Stimulated activated CD8-positive, alpha-beta memory T cell treated with anti-CD3 and anti-CD28 coated beads, Interleukin-7, amount 100 ng/mL, for 1 hour (primary cell): ENCODE measurements at places on chromosomes 11 and 22.

- no peak for DNase-seq
These were observed 1.4 kb downstream of the MYOD1 start for GRCh38 chr11:17720796-17721171.

GRCh38 chr22:31206896-31207687 lies 5.0 kb upstream of the LIMK2 start:
- DNase-seq: no peak

DNA sequence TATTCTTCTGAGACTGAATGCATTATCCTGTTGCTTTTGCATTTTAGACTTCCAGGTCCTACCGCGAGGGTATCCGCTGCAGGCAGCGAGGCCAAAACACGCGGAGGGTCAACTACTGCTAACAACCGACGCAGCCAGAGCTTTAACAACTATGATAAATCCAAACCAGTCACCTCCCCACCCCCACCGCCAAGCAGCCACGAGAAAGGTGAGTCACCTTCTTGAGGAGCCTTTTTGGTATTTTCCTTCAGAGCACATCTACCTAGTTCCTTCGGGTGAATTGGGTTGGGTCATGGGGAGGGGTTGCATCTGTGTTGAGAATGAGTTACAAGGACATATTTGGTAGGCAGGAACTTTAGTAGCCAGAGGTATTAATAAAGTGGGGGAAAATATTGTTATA lies 179.8 kb downstream of the NAV2 start:
- no peak for DNase-seq

DNA sequence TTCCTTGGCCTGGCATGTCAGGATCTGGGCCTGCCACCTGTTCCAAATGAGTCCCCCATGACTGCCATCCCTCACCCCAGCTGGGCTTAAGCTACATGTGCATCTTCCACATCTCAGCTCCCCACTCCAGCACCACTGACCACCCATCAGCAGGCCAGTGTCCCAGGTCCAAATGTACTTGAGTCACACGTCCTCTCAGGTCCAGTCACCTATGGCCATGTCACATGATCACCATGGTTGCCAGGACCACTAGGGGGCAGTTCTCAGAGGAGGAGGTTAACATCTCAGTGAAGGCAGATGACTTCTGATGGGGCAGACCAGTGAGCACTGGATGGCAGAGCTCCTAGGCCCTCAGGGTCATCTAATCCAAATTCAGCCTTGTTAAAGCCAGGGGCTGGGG lies 41.9 kb upstream of the WNT11 start:
- no peak for DNase-seq

DNA sequence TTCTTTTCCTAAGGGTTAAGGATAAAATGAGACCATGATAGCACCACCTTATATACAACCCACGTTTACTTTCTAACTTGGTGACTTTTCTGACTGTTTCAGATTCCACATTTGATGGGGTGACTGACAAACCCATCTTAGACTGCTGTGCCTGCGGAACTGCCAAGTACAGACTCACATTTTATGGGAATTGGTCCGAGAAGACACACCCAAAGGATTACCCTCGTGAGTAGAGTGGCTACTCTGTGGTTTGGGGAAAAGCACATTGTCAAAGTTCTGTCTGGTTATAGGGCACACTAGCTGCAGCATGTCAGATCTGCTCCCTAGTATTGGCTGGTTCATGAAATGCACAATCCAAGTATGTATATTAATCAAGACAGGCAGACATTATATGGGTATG lies 117.3 kb downstream of the SPON1 start:
- DNase-seq: no peak

GRCh38 chr11:84541731-84542340 lies 1085.3 kb downstream of the DLG2 start:
- no peak for DNase-seq

- no peak for DNase-seq
These were observed 545.9 kb upstream of the ARHGAP42 start for GRCh38 chr11:100141201-100141600.

DNA sequence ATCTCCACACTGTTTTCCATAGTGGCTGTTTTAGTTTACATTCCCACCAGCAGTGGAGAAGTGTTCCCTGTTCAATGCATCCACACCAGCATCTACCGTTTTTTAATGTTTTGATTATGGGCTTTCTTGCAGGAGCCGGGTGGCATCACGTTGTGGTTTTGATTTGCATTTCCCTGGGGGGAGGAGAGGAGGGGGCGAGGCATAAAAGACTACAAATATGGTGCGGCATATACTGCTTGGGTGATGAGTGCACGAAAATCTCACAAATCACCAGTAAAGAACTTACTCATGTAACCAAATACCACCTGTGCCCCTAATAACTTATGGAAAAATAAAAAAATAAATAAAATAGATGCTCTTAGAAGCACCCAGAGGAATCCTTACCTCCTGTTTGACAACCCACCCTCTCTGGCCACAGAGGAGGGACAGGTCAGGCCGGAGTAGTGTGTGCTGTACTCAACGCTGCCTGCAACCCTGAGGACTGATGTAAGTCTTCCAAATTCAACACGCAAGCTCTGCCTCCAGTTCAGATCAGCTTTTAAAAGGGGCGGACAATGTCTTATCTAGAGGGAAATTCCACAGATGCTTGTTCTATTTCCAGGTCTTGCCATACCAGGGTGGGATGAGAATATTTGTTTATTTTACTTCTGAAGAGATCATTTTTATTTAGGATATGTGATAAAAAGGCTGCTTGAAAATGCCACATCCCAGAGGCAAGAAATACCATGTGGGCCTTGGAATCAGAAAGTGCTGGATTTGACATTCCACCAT lies 329.6 kb upstream of the B3GAT1 start:
- no peak for DNase-seq

DNA sequence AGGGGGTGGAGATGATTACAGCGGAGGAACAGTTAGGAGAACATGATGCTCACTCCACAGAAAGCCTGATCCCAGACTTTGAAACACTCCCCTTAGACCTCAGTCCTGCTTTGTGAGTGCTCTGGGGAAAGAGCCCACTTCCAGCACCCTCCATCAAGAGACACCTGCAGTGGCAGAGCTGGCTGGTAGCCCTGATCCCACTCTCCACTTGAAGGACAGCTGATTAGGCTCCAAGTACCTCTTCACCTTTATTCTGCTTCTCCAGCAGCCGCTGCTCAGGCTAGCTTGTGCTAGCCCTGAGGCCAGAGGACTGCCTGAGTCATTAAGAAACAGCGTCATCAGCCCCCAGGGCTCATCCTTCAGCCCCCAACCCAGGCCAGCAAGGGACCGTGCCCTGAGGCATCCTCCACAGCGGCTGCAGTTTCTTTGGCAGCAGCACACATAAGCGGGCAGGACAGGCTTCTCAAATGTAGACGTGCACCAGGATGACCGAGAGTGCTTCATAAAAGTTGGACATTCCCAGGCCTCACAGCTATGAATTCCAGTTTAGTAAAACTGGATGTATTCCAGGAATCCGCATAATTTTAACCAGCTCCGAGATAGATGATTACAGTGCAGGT lies 146.0 kb upstream of the TBCEL start:
- no peak for DNase-seq
